ENCODE measurements at places on chromosomes 6 and 20.

DNA sequence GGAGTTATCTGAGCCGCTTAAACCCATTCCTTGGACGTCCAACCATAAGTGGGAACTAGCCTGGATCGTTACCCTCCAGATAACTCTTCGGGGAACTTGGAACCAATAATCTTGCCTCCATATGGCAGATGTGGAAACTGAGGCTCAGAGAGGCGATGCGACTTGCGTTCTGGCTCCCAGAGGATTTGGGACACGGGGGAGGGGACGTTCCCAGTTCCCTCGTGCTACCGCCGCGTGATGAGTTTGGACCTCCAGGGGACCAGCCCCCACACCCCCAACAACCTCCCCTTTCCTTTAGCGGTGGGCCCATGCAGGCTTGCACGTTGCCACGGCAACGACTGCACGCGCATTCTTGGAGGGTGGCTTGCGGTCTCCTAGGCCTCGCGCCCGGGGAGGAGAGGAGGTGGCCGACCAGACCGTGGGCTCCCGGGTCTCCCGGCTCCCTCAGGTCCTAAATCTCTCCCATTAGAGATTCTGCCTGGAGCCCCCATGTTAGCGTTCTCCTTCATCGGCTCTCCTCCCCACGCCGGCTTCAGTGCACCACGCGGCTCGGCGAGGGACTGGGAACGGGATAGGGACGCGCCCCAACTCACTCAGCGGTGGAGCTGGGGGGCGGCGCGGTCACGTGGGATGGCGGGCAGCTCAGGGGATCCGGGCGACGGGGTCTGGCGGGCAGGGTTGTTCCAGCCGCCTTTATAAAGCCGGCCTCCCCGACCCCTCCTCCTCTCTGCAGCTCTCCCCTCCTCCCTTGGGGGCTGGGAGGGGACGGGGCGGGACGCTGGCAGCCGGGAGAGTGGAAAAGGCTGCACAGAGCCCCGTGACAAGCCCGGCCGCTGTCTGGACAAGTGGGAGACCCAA lies at the start of gene PLTP:
TSS of gene PLTP (minus strand) at position 670 of the 858 bp plus-strand sequence. CDS start 703 bp downstream, outside the sequence.
- DNase-seq: peak; percentile 69

GRCh38 chr6:104186831-104187230 lies 672.9 kb downstream of the HACE1 start:
- no peak for DNase-seq

DNA sequence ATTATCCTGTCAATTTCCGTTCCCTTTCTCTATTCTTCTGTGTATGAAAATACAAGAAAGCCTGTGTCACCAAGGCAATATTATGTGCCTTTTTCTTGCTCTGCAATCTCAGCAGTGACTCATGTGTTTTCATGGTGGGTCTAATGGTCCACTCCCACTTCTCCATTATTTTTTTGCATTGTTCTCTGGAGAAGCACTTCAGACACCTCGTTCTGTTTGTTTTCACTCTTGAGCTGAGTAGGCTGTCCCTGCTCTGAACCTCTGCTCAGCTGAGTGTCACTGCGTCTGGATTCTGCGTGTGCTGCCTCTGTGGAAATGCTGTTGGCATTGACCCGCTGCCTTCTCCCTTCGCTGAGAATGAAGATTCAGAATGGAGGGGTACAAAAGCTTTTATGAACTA lies 230.6 kb downstream of the TMEM242 start:
- DNase-seq: no peak

DNA sequence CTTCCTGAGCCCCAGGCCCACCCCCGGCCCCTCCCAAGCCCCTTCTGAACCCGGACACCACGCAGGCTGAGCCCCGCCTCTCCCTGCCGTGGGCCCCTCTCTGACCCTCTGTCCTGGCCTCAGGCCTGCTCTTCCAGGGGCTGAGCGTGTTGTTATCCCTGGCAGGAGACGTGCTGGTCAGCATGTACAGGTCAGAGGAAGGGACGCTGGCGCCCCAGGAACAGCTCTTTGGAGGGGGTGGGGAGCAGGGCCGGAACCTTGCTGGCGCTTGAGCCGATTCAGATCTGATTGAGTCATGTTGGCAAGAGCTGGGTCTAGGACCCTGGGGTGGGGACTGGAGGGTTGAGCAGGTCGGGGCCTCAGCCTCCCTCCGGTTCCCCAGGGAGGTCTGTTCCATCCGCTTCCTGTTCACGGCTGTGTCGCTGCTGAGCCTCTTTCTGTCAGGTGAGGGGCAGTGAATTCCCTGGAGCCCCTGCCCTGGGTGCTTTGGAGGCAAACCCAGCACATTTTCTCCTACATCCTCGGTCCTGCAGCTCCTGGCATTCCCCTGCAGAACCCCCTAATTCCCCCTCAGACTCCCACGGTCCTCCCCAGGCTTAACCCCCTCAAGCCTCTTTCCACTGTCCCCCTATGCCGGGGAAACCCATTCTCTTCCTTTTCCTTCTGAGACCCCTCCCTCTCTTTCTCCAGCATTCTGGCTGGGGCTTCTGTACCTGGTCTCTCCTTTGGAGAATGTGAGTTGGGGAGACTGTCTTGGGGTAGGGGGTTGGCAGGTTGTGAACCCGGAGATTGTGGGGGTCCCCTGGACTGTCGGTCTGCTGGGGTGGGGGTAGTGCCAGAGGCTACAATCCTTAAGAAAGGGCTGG lies 2.0 kb downstream of the SPAG4 start:
- DNase-seq: peak; percentile 67

DNA sequence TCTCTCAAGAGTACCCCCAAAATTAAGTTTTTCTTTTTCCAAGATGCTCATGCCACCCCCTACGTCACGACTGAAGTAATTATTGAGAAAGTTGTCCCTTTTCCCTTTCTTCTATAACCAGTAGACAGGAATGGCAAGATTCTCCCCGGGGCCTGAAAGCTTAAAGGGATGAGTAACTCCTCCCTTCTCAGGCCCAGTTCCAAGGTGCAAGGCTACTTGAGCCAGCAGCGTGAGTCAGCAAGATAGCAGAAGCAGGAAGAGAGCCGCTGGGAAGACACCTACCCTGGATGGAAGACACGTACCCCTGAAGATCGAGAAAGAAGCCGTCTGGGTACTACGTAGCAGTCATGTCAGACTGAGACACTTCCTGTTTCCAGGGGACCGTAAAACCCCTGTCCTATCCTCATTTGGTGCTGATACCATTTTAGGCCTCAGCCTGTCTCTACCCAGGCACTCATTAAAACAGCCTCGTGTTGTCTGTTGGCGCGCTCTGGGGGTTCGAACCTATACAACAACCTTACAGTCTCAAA lies 241.0 kb downstream of the ADGRG6 start:
- DNase-seq: no peak

DNA sequence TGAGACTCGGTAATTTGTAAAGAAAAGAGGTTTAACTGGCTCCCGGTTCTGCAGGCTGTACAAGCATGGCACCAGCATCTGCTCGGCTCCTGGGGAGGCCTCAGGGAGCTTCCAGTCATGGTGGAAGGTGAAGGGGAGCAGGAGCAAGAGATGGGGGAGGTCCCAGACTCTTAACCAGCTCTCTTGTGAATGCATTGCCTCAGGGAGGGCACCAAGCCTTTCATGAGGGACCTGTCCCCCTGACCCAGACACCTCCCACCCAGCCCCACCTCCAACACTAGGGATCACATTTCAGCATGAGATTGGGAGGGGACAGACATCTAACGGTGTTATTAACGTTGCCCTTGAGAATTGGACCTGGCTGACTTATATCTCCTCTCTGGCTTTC lies 68.6 kb downstream of the PTPN1 start:
- no peak for DNase-seq

GRCh38 chr20:40639676-40640355 lies 49.2 kb downstream of the MAFB start:
- DNase-seq: no peak

- DNase-seq: no peak
These were observed 37.3 kb downstream of the TRAM2 start for GRCh38 chr6:52539607-52540006.

DNA sequence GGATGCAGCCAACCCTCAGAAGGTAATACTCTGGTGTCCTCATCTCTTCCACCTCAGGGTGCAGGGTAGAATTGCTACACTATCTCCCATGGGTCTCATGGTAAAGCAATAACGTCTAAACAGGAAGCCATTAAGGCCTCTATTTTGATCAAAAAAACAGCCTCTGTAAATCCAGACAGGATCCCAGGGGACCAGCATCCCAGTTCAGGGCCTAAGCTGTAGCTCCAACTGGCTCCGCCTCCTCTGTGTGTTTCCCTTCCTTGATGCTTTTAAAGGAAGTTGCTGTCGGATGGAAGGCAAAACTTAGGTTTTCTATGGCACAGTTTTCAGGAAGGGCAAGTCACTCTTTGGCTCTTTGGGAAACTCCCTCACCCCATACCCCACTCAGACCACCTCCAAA lies 222.0 kb downstream of the MAFB start:
- no peak for DNase-seq

GRCh38 chr6:70706491-70707123 lies 38.9 kb downstream of the SMAP1 start:
- peak; percentile 76 for DNase-seq

GRCh38 chr6:88490908-88491264 lies 324.7 kb upstream of the CNR1 start:
- DNase-seq: no peak

- no peak for DNase-seq
These were observed 28.1 kb downstream of the ANGPT4 start for GRCh38 chr20:888057-888456.

GRCh38 chr6:168515376-168515775 lies 74.4 kb downstream of the SMOC2 start:
- no peak for DNase-seq

GRCh38 chr6:34696189-34696738 lies 303 bp downstream of the ILRUN start:
- peak; percentile 79 for DNase-seq

DNA sequence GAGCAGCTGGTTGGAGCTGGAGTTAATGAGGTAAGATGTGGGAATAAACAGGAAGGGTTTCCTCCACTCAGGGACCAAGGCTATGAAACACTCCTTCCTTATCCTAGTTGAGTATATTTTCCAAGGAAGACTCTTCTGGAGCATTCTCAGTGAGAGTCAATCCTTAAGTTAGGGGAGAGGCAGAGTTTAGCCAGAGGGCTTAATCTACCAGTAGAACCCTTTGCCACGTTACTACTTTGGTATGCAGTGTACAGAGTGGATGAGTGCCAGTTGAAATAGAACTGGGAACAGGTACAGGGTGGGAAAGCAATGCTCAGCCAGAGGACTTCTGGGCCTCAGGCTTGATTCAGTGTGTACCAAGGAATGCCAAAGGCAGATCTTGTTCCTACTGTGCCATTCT lies 114.3 kb downstream of the UBE3D start:
- no peak for DNase-seq

GRCh38 chr6:135393289-135393688 lies 104.3 kb downstream of the AHI1 start:
- no peak for DNase-seq

DNA sequence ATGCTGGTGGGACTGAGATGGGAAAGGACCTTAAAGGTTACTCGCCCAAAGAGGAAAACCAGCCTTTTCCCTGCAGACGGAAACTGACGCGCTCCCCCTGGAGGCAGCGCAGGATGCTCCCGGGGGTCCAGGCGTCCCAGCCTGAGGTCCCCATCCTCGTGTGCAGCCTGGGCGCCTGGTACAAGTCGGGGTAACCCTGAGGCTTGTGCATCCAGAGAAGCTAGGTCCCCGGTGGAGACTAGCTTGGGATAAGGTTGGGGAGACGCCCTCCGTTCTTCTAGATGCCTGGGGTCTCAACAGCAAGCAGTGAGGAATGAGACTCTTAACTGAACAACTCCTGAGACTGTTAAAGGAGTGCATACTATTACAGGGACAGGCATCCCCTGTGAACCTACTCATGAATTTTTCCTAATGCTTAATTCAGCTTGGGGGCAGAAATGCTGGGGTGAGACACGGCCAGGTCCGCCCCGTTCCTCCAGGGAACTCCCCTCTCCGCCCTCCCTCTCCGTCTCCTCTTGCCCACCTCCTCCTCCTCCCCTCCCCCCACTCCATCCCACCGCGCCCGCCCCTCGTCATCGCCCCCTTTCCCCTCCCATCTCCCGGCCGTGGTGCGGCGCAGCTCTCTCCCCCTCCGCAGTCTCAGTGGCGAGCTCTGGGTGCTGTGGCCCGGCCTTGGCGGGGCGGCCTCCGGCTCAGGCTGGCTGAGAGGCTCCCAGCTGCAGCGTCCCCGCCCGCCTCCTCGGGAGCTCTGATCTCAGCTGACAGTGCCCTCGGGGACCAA lies at the start of gene PRSS35:
TSS of gene PRSS35 (plus strand) at position 634 of the 781 bp plus-strand sequence. CDS start 10,908 bp downstream, outside the sequence.
- peak; percentile 2 for DNase-seq

- no peak for DNase-seq
These were observed 2.1 kb upstream of the TMEM217 start for GRCh38 chr6:37260040-37260439.

DNA sequence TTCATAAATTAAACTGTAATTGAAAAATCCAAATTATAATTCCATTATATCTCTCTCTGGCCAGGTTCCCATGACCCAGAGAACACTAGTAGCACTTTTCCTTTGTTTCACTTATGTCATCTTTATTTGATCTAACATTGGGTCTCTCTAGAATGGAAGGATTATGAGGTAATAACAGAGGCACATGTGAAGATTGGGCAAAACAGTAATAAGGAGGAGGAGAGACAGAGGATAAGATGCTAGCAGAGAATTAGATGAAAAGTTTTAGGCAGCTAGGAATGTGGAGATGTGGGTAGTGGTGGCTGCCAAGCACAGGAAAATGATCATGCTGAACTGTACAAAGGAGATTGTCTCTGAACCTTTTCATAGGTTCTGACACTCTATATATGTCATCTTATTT lies 3.3 kb downstream of the TAB2 start:
- DNase-seq: peak; percentile 20

GRCh38 chr6:133631421-133631820 lies 257.5 kb upstream of the TCF21 start:
- no peak for DNase-seq

- peak; percentile 54 for DNase-seq
These were observed 104.9 kb upstream of the NXT1 start for GRCh38 chr20:23245553-23246181.

DNA sequence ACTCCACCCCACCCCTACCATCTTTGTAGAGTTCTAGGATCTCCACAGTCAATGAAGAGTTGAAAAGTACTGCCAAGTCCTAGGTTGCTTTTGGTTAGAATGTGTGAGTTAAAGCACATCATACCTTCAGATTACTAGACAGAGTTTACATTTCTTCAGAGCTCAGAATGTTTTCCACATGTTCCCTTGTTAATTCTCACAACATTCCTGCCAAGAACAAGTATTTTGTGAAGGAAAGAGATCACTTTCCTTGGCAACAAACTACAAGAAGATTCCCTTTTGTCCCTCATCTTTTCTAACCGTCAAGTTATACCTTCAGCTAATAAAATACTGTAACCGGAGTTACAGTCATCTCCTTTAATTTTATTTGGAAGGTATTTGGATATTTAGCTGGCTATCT lies 266.8 kb downstream of the ZFAND3 start:
- DNase-seq: no peak

- no peak for DNase-seq
These were observed 57.0 kb upstream of the VSTM2L start for GRCh38 chr20:37845878-37846277.

GRCh38 chr6:99241905-99242534 lies 107.5 kb downstream of the FAXC start:
- DNase-seq: peak; percentile 15

- DNase-seq: no peak
These were observed 104.4 kb upstream of the BTBD3 start for GRCh38 chr20:11813106-11813890.
